ENCODE measurements at places on chromosomes 5 and 9. TPM values are rescaled to one million over a fixed set of nuclear protein-coding genes. Genes with fewer than 3 reads are reported as not detected.

ADAMTS2 gene
- polyA plus RNA-seq = 14.0 TPM

EIF4E1B gene
- polyA plus RNA-seq = not detected

FSD1L gene
- polyA plus RNA-seq = 8.5 TPM

FAM169A gene
- polyA plus RNA-seq = 17.5 TPM

APBA1 gene
- polyA plus RNA-seq = 16.2 TPM

GDF9 gene
- polyA plus RNA-seq = 1.7 TPM

PCDHGA7 gene
- 2.0 TPM for polyA plus RNA-seq

PCDH12 gene
- polyA plus RNA-seq = 14.2 TPM

TMC1 gene
- 1.4 TPM for polyA plus RNA-seq

S1PR3 gene
- polyA plus RNA-seq = 52.1 TPM

KCNT1 gene
- polyA plus RNA-seq = 0.24 TPM

SPATA31D4 gene
- polyA plus RNA-seq = not detected

HMGCR gene
- 83.8 TPM for polyA plus RNA-seq

LHX2 gene
- 0.23 TPM for polyA plus RNA-seq

CDO1 gene
- 32.2 TPM for polyA plus RNA-seq

ASS1 gene
- polyA plus RNA-seq = 298 TPM

PIGO gene
- polyA plus RNA-seq = 33.8 TPM

BNC2 gene
- 8.9 TPM for polyA plus RNA-seq

RFX3 gene
- 19.0 TPM for polyA plus RNA-seq

CDHR2 gene
- polyA plus RNA-seq = 21.5 TPM

PRRT1B gene
- polyA plus RNA-seq = 0.67 TPM

GOLGA1 gene
- polyA plus RNA-seq = 21.9 TPM

PHF24 gene
- polyA plus RNA-seq = 0.14 TPM

PDGFRB gene
- 152 TPM for polyA plus RNA-seq

ACOT12 gene
- 0.53 TPM for polyA plus RNA-seq

DELE1 gene
- polyA plus RNA-seq = 95.6 TPM

DIAPH1 gene
- 73.6 TPM for polyA plus RNA-seq

TRIM36 gene
- 2.3 TPM for polyA plus RNA-seq

GADD45G gene
- polyA plus RNA-seq = 3.5 TPM

ADGRV1 gene
- polyA plus RNA-seq = 12.4 TPM

LARP1 gene
- 141 TPM for polyA plus RNA-seq

ZNF366 gene
- polyA plus RNA-seq = 3.8 TPM

TAL2 gene
- 3.0 TPM for polyA plus RNA-seq

SLC1A1 gene
- 18.7 TPM for polyA plus RNA-seq

C9orf50 gene
- polyA plus RNA-seq = 1.4 TPM

Measured in renal cortex interstitium (tissue), 15 donors.